Activated naive CD4-positive, alpha-beta T cell treated with anti-CD3 and anti-CD28 coated beads, Interleukin-2, amount 50 U/mL, for 16 hours (primary cell): ENCODE measurements at places on chromosomes 12 and 14.

GRCh38 chr12:64335886-64336466, 54.6 kb downstream of the C12orf56 start:
- no peak for DNase-seq

- DNase-seq: no peak
These were observed 42.7 kb upstream of the FLRT2 start for GRCh38 chr14:85487215-85487614.

DNA sequence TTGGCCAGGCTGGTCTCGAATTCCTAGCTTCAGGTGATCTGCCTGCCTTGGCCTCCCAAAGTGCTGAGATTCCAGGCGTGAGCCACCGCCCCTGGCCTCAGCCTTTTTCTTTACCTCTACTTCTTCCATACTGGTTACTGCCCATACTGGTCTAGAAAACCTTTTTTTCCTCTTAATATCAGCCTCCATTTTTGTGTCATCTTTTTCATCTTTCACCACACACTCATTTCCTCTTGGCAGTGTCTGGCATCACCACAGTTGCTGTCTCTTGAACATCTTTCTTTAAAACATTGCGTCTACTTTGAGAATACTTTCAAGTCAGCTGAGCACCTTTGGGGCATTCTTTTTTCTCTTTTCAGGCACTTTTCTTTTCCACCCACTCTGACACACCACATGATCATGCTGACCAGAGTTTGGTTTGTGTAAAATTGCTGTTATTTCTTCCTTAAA, 32.7 kb downstream of the DDX47 start:
- DNase-seq: no peak

- no peak for DNase-seq
These were observed 181.3 kb downstream of the CAND1 start for GRCh38 chr12:67450441-67450840.

DNA sequence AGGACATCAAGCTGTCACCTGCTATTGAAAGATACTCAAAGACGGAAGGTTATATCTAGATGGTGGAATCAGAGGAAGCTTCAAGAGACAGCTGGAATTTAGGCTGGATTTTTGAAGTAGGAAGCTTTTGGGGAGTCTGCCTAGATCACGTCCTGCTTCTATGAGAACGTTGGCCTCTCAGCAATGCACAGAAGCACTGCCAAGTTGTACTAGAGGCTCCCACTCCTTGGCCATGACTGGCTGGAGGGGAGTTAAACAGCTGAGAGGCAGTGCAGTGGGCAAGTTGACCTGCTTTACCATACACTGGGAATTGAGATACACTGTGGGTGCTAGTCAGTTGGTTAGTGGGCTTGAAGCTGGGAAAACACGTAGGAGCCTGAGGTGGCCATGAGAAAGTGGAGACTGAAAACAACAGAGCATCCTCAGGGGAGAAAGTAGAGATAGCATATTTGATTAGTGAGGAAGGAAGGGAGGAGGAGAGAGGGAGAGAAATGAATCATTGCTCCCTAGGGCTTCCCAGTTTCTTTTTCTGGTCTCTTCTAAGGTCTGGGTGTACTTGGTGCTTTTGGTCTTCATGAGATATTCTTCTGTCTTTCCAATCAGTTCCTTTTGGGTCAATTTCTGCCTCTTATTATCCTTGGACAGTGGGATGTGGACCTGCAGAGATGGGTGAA, 110.8 kb downstream of the EMP1 start:
- DNase-seq: no peak

GRCh38 chr12:56190695-56191155, 1.4 kb upstream of the SMARCC2 start:
- DNase-seq: no peak

GRCh38 chr12:89622115-89622514, 86.5 kb downstream of the ATP2B1 start:
- DNase-seq: no peak

DNA sequence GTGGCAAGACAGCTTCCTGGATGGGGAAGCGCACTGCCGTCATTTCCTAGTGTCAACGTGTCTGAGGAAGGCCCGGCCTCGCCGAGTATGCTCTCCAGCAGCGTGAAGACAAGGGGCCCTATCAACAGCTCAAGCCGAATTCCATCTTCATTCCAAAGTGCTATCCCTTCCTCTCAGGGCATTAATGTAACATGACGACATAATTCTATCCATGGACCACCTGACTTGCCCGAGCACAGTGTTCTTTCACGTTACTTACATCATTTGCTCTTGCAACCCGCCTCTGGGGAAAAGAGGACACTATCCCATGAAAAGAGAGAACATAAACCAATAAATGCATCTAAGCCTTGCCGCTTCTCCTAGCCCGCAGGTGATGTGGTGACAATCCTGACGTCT, 22.9 kb downstream of the CCDC92 start:
- no peak for DNase-seq

DNA sequence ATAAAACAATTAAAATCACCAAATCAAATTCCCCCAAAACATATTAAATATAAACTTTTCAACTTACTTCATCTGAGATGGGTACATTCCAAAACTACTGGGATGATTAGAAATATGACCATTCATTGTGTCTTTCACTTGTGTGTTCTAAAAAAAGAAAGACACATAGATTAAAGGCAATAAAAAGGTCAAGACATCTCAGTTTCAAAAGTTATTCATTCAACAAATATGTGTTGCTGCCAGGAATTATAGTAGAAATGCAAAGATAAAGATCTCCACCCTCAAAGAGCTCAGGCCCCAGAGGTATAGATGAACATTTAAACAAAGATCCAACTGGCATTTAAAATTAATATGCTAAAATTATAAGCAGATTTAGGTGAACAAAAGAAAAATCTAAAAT, 106.4 kb downstream of the EPS8 start:
- DNase-seq: no peak

DNA sequence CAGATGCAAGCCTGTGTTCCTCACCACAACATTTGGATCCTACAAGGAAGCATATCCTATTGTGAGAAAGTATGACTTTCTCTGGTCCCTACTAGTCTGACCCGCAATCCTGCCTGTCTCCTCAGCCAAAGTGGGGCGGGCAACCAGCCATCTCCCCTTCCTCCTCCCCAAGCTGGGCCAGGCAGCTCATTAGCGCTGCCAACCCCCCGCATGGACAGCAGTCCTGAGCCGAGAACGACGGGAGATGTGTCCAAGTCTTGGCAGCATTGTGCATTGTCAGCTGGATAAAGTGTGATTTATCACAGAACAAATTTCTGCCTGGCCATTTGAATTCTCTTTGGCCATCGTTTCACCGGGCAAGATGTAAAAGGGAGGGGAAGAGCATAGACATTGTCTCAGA, 139.4 kb downstream of the SLC15A4 start:
- DNase-seq: no peak

DNA sequence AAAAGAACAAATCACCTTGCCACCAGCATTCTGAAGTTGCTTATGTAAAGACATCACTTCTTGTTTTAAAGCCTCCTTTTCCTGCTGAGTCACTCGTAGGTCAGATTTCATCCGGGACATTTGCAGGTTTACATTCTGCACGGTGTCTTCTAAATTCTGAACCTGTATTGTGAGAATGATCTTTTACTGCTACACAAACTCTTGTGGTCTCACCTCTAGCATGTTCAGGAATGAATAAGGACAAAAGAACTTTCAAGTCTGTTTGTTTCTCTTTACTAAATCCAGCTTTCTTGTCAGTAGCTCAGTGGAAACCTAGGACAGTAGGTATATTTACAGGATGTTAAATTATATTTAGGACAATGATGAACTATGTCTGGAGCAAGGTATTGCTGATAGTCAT, 73.5 kb upstream of the SAV1 start:
- DNase-seq: no peak

DNA sequence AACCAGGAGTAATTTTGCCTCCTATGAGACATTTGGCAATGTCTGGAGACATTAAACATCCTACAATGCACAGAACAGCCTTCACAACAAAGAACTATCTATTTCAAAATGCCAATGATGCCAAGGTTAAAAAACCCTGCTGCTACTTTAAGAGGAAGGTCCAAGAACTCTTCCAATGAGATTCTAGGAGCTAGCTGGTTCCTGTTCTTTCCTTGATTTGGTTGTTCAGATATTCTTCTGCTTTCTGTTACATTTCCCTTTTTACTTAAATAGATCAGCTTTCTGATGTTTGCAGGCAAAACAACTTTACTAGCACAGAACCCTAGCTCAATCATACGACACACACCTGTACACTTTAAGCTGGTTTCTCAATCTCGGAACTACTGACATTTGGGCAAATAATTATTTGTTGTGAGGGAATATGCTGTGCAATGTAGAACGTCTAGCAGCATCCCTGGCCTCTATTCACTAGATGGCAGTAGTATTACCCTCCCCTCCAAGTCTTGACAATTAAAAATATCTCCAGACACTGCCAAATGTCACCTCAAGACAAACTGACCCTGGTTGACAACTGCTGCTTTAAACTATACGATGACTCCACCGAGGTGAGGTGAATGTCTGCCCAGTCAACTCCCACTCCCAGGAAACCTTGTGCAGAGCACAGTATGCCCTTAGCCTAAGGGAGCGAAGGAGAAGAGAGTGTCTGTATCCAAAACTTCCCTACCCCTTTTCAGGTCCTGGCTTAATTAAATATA, 4.4 kb downstream of the BLTP3B start:
- DNase-seq: no peak

GRCh38 chr14:60963761-60964160, 17.1 kb downstream of the TRMT5 start:
- no peak for DNase-seq

GRCh38 chr12:122991623-122992275, 11.3 kb downstream of the ARL6IP4 start:
- DNase-seq: no peak

GRCh38 chr14:91117960-91118359, 4.1 kb downstream of the DGLUCY start:
- DNase-seq: no peak

GRCh38 chr14:89037065-89037464, 212.6 kb downstream of the TTC8 start:
- DNase-seq: no peak

DNA sequence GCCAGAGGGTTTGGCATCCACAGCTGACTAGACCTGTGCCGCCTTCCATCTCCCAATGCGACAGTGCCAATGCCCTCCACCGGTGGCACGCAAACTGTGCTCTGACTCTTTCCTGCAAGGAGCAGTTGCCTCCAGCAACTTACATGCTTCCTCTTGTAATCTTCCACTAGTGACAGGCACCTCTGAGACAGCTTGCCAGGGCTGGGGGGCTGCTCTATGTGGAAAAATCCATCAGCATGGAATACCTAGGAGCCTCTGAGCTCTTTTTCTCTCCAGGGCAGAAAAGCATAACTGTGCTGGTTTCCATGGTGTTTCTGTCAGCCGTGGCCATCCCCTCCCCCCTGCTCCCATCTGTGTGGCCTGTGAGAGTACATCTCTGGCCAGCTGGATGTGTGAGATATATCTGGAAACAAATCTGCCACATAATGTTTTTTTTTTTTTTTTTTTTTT, 110.6 kb downstream of the MYRFL start:
- no peak for DNase-seq
